HT-29 (cell line): ENCODE measurements at places on chromosomes 5 and 9.

GRCh38 chr5:136655468-136655867, 290.1 kb upstream of the TRPC7 start:
- no peak for DNase-seq

GRCh38 chr5:65125591-65126541, 355.9 kb downstream of the ADAMTS6 start:
- DNase-seq = no peak

DNA sequence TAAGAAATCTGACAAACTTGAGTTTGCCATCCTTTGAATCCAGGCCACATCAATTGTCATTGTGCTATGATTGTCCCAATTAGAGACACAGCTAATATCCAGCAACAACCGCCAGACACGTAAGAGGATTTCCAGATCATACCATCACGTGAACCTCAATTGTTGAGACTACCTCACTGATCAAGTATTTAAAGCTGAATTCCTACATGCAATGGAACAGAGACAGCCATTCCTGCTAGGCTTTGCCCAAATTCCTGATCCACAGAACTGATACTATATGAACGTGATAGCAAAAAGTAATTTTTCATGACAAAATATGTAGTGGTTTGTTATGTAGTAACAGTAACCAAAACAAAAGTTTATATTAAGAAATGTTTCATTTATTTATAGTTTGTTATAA, 657.7 kb downstream of the PRR16 start:
- no peak for DNase-seq

- DNase-seq = no peak
Measured at GRCh38 chr5:31247381-31247780, 53.9 kb downstream of the CDH6 start.

GRCh38 chr5:152551061-152551460, 146.0 kb upstream of the NMUR2 start:
- no peak for DNase-seq

GRCh38 chr5:149632311-149633251, 51.3 kb downstream of the ARHGEF37 start:
- DNase-seq = no peak

- peak; percentile 16 for DNase-seq
Measured at GRCh38 chr9:6239048-6239461, 23.4 kb downstream of the IL33 start.

GRCh38 chr5:33120671-33121070, 320.1 kb upstream of the TARS1 start:
- no peak for DNase-seq

- DNase-seq = no peak
Measured at GRCh38 chr5:169591636-169592035, 8.1 kb downstream of the SPDL1 start.

- no peak for DNase-seq
Measured at GRCh38 chr9:115192280-115192679, 74.3 kb upstream of the TNC start.

DNA sequence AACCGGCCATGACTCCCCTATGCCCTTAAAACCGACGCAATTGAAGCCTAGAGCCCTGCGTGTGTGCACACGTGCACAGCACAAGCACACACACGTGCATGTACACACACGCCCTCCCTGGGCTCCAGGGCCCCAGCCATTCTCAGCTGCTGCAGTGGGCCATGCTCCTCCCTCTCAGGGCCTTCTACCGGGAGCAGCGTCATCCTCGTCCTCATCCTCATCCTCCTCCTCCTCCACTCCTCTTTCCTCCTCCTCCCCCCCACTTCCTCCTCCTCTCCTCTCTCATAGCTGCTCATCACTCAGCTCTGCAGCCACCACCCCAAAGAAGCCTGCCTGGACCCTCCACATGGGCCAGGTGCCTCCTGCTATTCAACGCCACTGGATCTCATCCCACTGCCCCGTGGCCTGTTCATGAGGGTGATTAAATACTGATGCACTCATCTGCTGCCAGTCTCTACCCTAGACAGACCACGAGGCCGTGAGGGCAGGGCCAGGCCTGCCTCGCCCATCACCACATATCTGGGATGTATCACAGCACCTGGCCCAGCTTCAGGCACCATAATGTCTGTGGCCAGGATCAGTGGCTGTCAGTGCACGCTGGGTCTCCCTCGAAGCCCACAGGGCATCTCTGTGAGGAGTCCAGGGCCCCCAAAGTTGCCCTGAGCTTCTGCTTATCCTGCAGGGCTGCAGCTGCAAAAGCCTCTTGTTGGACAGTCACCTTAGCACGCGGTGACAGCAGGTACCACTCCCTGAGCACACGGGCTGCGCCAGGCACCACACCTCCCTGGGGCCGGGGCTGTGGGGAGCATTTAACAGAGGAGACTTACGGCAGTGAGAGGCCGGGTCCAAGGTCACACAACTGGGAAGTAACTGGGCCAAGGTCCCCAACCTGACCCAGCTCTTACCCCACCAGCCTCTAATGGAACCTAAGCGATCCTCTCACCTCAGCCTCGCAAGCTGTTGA, 9.8 kb downstream of the FAM78A start:
- DNase-seq = no peak

- no peak for DNase-seq
Measured at GRCh38 chr5:88929385-88929784, 46.4 kb upstream of the MEF2C start.

- peak; percentile 83 for DNase-seq
Measured at GRCh38 chr5:134092875-134093274, 21.6 kb upstream of the TCF7 start.

DNA sequence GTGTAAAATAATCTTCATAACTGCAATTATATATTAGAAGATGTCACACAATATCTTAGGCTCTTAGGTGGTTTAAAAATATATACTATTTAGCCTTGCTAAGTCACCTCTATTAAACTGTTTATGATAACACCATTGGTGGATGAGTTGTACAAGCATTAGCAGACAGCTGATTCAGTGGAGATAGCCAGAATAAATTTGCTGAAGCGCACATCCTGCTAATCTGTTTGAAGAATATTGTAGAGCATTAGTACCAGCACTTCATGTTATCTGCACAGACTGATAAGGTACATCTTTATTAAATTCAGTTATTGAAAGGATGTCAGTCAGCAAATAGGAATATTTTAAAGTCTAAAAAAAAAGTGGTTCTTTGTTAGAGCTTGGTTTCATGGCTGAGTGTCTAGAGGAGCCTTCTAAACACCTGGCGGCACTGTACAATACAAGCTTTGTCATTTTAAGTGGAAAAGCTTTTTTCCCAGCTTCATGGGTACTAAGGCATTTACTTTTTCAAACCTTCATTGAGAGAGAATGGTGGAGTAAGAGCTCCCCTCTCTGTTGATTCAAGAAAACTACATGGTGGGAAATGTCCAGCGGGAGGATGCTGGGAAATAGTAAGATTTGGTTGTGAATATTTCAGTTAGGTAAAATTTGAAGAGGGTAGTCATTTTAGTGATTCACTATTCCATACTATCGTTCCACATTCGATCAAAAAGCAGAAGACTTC, 275.1 kb downstream of the SLF1 start:
- no peak for DNase-seq

DNA sequence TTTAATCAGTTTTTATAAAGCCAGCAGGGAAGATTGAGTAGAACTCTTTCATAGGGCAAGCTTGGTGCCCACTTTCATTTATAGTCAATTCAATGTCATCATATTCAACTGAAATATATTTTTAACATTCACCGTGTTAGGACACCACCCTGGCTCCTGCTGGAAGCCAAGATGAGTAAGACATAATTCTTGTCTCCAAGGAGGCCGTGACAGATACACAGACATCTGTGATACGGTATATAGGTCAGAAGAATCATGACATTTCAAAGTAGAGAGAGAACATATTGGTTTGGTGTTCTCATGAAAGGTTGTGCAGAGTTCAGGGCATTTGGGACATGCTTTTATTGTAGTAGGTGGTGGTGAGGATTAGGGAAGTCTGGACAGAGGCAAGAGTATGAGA, 120.1 kb downstream of the CMYA5 start:
- no peak for DNase-seq
